RWPE2 (cell line): ENCODE measurements at places on chromosomes 4 and X.

GRCh38 chr4:3285558-3286334 lies 7.1 kb upstream of the RGS12 start:
- no peak overlapping the region for H3K27ac ChIP-seq
- peaks cover 4% of the 10 kb centered on the region for H3K4me1 ChIP-seq
- DNase-seq: peak; percentile 51

- no peak overlapping the region for H3K27ac ChIP-seq
- H3K4me3 ChIP-seq: no peak overlapping the region
- no peaks in the 10 kb centered on the region for H3K36me3 ChIP-seq
- no peaks in the 10 kb centered on the region for H3K27me3 ChIP-seq
- no peak for DNase-seq
- H3K4me1 ChIP-seq: peaks cover under 1% of the 10 kb centered on the region
Observed at GRCh38 chrX:53257670-53258423, 23.5 kb downstream of the IQSEC2 start.

GRCh38 chrX:65493431-65493830 lies 41.2 kb downstream of the LAS1L start:
- H3K27ac ChIP-seq: no peak overlapping the region
- H3K36me3 ChIP-seq: no peaks in the 10 kb centered on the region
- no peak overlapping the region for H3K4me3 ChIP-seq
- DNase-seq: no peak

GRCh38 chr4:56183344-56183959 lies 203.8 kb downstream of the AASDH start:
- H3K36me3 ChIP-seq: no peaks in the 10 kb centered on the region
- DNase-seq: no peak
- H3K27me3 ChIP-seq: no peaks in the 10 kb centered on the region
- H3K4me3 ChIP-seq: no peak overlapping the region
- H3K4me1 ChIP-seq: peaks cover 8% of the 10 kb centered on the region

DNA sequence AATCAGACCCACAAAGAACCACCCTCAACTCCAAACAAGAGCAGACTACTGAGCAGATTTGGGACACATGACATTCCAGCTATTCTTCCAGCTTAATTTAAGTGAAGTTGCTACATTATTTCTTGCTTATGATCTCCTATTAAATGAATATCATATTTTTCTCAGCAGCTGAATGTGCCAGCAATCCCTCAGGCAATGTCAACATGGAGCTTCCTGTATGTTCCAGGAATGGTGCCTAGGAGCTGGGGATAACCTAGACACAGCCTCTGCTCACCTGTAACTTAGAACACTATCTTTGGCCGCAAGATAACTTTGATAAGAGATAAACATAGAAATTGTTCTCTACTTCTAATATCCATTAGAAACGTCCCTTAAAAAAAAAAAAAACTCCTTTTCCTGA lies 274.4 kb upstream of the RASGEF1B start:
- H3K27ac ChIP-seq: no peak overlapping the region
- H3K36me3 ChIP-seq: no peaks in the 10 kb centered on the region
- H3K27me3 ChIP-seq: no peaks in the 10 kb centered on the region
- no peak for DNase-seq
- no peak overlapping the region for H3K4me3 ChIP-seq

DNA sequence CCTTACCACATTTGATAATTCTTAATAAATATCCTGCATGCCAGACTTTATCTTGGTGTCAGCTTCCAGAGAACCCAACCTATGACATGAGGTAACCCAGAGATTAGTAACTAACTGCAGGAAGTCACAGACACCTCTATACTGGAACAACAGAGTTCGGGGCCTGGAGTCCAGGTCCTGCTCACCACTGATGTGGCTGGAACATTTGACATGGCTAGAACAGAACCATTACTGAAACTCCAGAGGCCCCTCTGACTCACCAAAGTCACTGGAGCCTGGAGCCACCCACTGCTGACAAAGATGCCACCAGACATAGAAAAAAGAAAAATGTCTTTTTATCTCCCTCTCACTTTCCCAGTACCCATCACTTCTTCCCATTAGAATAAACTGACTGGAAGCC lies 403.7 kb downstream of the MID1IP1 start:
- no peaks in the 10 kb centered on the region for H3K36me3 ChIP-seq
- H3K27ac ChIP-seq: no peak overlapping the region
- H3K4me1 ChIP-seq: no peaks in the 10 kb centered on the region
- H3K27me3 ChIP-seq: no peaks in the 10 kb centered on the region

- DNase-seq: no peak
- no peak overlapping the region for H3K27ac ChIP-seq
- H3K27me3 ChIP-seq: no peaks in the 10 kb centered on the region
- H3K4me3 ChIP-seq: no peak overlapping the region
Observed at GRCh38 chr4:145824463-145824862, 114.2 kb downstream of the ZNF827 start.

GRCh38 chr4:12499693-12500092 lies 984.4 kb downstream of the RAB28 start:
- no peak overlapping the region for H3K4me3 ChIP-seq
- no peak overlapping the region for H3K27ac ChIP-seq
- H3K27me3 ChIP-seq: no peaks in the 10 kb centered on the region

DNA sequence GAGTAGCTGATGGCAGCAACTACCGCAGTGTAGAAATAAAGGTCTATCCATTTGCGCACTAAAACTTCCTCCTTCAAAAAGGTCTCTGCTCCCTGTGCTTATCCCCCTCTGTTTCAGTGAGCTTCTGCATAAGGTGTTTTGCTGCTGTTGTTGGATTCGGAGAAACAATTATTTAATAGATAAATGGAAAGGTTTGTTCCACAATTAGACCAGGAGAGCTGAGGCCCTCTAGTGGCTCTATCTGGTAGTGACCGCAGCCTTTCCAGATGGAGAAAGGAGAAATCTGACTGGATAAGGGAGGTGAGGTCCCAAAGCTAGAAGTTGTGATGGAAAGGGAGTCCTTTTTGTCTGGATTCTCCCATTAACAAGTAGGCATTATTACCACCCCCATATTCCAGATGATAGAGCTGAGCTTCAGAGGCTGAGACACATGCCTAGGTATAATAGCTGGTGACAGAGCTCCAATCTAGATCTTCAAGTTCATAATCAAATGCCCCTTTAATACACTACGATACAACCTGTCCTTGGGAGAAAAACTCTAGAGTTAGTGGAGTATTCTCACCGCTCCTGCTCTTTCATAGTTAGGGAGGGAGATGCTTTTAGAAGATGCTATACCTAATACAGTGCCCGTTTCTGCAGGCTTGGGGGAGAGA lies 5.1 kb upstream of the GABRQ start:
- peaks cover 3% of the 10 kb centered on the region for H3K27me3 ChIP-seq
- no peak for DNase-seq

- peak overlapping the region; percentile 91 for H3K27ac ChIP-seq
- H3K4me1 ChIP-seq: peaks cover 53% of the 10 kb centered on the region
- no peaks in the 10 kb centered on the region for H3K27me3 ChIP-seq
- peak; percentile 86 for DNase-seq
- H3K36me3 ChIP-seq: peaks cover 23% of the 10 kb centered on the region
Observed at GRCh38 chr4:38667085-38667893, 3.3 kb downstream of the KLF3 start.

DNA sequence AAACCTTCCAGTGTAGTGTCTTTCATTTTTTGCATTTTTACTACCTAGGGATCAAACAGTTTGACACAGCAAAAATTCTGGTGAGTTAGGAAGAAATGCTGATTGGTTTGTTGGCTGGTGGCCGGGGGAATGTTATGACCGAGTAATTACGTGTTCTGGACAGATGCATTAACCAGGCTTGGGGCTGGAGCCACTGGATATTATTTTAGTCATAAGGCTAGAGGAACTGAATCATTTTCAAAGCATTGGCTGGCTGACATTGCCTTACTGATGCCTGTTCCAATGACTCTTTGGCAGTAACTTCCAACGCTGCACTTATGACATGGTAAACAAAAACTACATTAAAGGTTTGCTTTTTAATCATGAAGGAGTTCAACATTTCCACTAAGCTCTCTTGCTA lies 84.6 kb downstream of the FBXO8 start:
- peaks cover 11% of the 10 kb centered on the region for H3K4me1 ChIP-seq
- H3K27me3 ChIP-seq: no peaks in the 10 kb centered on the region
- no peak overlapping the region for H3K27ac ChIP-seq
- no peaks in the 10 kb centered on the region for H3K36me3 ChIP-seq
- DNase-seq: no peak

DNA sequence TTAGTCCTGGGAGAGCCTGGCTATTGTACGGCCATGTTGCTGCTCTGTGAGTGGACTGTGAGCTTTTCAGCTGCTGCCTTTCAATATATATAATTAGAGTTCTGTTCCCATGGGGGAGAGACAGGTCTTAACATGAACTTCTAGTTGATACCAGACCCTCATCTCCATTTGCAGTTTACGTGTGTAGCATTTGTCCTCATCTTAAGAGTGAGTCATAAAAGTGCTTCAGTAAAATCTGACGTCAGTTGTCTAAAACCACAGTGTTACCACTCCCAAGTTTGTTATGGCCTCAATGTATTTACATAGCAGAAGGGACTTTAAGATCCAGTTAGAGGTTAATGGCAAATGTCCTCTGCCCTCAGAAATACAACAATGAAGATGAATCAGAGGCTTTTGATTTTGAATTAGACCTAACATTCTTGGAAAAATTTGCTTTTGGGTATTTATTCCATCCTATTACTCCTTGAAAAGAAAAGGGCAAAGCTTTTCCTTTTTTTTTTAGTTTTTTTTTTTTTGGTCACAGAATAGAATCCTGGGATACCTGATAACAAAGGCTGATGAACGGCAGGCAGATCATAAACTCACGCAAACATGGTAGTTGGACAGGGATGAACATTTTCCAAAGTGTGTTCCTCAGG lies 38.6 kb downstream of the PHOX2B start:
- H3K36me3 ChIP-seq: no peaks in the 10 kb centered on the region
- H3K4me3 ChIP-seq: no peak overlapping the region
- DNase-seq: no peak
- no peaks in the 10 kb centered on the region for H3K27me3 ChIP-seq
- peaks cover 35% of the 10 kb centered on the region for H3K4me1 ChIP-seq

GRCh38 chr4:128571747-128572146 lies 237.8 kb upstream of the JADE1 start:
- DNase-seq: no peak
- H3K27ac ChIP-seq: peak overlapping the region; percentile 54
- H3K27me3 ChIP-seq: no peaks in the 10 kb centered on the region
- H3K4me1 ChIP-seq: peaks cover 25% of the 10 kb centered on the region

GRCh38 chrX:28609917-28610613 lies 22.8 kb downstream of the IL1RAPL1 start:
- DNase-seq: no peak
- H3K27me3 ChIP-seq: no peaks in the 10 kb centered on the region
- H3K4me3 ChIP-seq: no peak overlapping the region
- no peak overlapping the region for H3K27ac ChIP-seq

DNA sequence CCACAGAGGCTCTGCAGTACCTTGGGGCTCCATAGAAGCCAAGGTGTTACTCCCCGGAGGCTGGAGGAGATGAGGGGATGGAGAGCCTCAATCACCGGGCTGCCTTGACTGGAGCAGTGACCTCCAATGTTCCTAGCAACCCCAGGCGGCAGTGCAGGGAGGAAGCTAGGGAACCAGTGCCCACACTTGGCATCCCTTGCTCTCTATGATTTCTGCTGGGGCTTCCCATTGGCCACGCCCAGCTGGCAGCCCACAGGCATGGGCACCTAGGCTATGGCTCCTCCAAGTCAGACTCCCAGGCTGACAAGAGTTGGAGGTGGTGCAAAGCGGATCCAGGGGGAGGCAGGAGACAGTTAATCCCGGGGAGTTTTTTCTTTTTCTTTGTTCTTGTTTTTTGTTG lies 229.7 kb downstream of the EVC2 start:
- DNase-seq: no peak
- H3K4me1 ChIP-seq: no peaks in the 10 kb centered on the region
- H3K36me3 ChIP-seq: no peaks in the 10 kb centered on the region
- H3K27me3 ChIP-seq: no peaks in the 10 kb centered on the region

DNA sequence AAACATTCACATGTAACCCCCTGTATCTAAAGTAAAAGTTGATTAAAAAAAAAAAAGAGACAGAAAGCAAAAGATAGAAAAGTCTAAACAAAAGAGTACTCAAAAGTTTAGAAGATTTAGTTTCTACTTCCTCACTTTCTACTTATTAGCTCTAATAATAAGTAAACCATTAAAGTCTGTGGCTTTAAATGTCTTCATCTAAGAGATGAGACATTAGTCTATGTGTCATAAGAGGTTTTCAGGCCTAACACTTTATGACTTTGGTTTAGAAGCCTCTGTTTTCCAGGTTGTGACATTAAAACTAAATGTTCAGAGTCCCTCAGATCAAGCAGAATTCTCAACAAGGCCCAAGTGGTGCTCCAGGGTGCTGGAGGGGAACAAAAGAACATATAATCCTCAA lies 42.2 kb upstream of the GUCY1A1 start:
- H3K36me3 ChIP-seq: no peaks in the 10 kb centered on the region
- H3K27me3 ChIP-seq: no peaks in the 10 kb centered on the region
- no peak overlapping the region for H3K27ac ChIP-seq
- no peak overlapping the region for H3K4me3 ChIP-seq
- no peak for DNase-seq
- H3K4me1 ChIP-seq: no peaks in the 10 kb centered on the region

GRCh38 chrX:1658071-1658491 lies 43.2 kb downstream of the ASMT start:
- peak; percentile 12 for DNase-seq
- H3K36me3 ChIP-seq: no peaks in the 10 kb centered on the region
- no peak overlapping the region for H3K4me3 ChIP-seq
- H3K4me1 ChIP-seq: peaks cover 6% of the 10 kb centered on the region
- peak overlapping the region; percentile 3 for H3K27ac ChIP-seq

- H3K36me3 ChIP-seq: no peaks in the 10 kb centered on the region
- no peaks in the 10 kb centered on the region for H3K4me1 ChIP-seq
- no peak for DNase-seq
- H3K27me3 ChIP-seq: no peaks in the 10 kb centered on the region
Observed at GRCh38 chr4:175906384-175906783, 94.3 kb upstream of the GPM6A start.

GRCh38 chrX:1249101-1249887 lies 19.3 kb upstream of the CSF2RA start:
- H3K36me3 ChIP-seq: no peaks in the 10 kb centered on the region
- no peak overlapping the region for H3K4me3 ChIP-seq
- no peak for DNase-seq
- H3K27ac ChIP-seq: peak overlapping the region; percentile 1
- no peaks in the 10 kb centered on the region for H3K27me3 ChIP-seq

GRCh38 chr4:185518069-185518468 lies 17.2 kb downstream of the PDLIM3 start:
- no peaks in the 10 kb centered on the region for H3K36me3 ChIP-seq
- no peak for DNase-seq
- H3K4me3 ChIP-seq: no peak overlapping the region
- no peaks in the 10 kb centered on the region for H3K4me1 ChIP-seq

- no peak overlapping the region for H3K27ac ChIP-seq
- H3K4me3 ChIP-seq: no peak overlapping the region
Observed at GRCh38 chr4:79014230-79014629, 75.0 kb upstream of the PAQR3 start.

GRCh38 chr4:113040793-113041192 lies 8.7 kb upstream of the ANK2 start:
- no peak overlapping the region for H3K4me3 ChIP-seq
- no peak overlapping the region for H3K27ac ChIP-seq
- no peaks in the 10 kb centered on the region for H3K27me3 ChIP-seq
- H3K4me1 ChIP-seq: no peaks in the 10 kb centered on the region
